Fibroblast of skin of back (primary cell): ENCODE measurements at places on chromosomes 13 and 19.

- DNase-seq = no peak
Measured at GRCh38 chr13:23629566-23630272, 59.5 kb downstream of the TNFRSF19 start.

DNA sequence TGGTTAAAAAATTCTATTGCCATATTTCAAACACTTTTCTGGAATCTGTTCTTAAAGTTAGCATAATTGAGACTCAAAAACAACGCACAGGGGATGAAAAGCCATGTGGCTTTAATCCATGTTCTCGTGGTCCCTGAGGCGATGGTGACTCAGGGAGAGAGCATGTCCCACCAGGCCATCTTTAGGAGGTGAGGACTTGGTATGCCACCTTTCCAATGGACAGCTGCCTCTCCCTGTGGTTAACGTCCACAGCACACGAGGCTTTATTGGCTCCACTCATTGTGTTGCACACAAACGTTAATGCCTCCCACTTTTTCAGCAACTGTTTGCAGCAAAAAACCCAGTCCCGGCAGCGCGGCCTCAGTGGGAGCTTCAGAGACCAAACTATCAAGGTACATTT lies 51.4 kb downstream of the EFNB2 start:
- DNase-seq = peak; percentile 35

DNA sequence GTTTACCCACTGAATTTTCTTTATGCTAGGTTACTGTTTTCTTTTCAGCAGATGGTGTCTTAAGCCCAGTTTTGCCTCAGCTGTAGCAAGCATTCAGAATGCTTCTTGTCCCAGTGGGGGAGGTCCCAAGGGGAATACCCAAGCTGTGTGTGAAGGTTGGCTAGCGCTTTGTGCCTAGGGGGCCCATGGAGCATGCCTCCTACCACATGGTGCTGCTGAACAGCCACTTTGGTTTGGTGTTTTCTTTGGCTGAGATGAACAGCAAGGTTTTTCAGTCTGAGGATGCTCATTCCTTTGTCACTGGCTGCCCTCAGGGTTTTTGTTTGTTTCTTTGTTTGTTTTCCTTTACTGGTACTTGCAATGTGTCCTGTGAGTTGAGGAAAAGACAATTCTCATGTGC lies 99.0 kb downstream of the PCDH20 start:
- no peak for DNase-seq

DNA sequence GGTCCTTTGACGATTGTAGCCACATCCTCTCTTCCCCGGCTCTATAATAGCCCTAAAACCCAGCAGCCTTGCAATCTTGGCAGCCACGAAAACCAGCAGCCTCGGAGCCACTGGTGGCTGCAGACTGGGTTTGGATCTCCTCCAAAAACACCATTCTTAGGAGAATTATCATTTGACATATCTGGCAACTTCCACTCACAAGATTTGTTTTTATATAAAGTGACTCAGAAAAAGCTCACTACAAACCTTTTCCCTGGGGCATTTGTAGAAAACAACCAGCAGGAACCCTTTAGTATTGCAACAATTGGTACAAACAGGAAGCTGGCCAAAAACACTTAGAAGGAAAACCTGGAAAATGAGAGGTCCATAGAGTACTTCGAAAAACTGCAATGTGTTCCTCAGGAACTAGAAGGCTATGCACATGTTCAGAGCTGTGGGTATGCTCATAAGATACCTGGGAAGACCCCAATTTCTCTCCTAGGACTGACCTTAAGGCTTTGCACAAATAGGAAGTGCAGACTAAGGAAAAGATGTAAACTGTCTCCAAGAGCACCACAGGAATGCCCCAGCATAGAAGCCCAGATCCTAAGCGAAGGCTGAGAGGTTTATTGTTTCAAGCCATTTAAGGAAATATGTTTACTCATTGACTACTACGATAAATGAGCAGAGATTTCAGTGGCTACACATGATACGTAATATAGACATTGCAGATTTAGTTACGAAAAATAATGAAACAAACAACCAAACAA lies 71.2 kb downstream of the MYO16 start:
- DNase-seq = peak; percentile 25
